M059J (cell line): ENCODE measurements at places on chromosomes 7 and 10. TPM values are rescaled to one million over a fixed set of nuclear protein-coding genes. Genes with fewer than 3 reads are reported as not detected.
A peak's percentile ranks its signal among the peaks of the same experiment; 100 is the strongest.

DNA sequence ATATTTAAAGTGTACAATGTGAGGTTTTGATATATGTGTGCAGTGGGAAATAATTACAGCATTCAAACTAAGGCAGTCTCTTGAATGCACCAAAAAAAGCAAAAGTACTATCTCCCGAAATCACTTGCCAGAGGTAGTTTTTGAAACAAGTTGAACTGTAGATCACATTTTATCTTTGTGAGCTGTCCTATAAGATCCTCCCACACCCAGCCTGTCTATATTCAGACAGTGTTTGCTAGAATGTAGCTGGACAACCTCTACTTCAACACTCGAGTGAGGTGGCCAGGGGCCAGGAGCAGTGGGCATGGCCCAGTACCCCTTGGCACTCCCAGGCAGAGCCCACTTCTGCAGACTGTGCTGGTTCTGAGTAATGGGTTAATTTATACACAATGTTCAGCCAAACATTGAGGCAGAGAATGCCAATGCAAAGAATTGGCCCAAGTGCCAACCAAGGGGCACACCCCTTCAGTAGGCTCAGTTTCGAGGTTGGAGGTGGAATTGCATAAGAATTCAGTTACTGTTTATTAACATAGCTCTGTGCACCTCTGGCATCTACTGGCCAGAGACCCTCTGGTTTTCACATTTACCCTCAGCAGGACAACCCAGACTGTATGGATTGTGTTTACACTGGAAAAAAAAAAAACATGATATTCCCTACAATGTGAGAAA, 70.5 kb downstream of the AHR start:
- no peak for DNase-seq

DNA sequence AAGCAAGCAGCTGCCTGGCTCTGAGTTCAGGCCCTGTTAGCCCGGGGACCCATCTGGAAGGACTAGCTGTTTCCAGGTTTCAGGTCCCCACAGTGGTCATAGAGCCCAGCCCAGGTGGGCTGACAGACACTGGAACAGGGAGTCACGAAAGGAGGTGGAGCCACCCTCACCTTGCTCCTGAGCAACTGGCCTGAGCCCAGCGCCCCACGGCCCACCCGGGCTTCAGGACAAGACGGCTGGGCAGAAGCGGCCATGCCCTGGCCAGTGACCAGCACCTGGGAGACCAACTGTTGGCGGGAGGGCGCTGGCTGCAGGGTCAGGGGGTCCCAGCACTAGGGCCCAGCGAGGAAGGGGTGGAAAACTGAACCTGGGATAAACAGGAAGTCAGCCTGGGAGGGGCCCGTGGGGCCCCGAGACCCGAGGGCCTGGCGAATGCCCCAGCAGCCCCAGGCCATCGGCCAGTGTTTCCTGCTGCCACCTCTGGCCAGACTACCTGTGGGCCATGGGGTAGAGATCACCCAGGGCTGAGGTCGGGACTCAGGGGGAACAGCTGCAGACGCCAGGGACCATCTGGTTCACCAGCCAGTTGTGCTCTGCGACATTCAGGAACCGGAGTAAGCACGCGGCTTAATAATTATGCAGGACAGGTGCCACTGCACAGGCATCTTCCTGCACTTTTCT, 282.1 kb upstream of the PPP2R2D start:
- DNase-seq, result no peak

DNA sequence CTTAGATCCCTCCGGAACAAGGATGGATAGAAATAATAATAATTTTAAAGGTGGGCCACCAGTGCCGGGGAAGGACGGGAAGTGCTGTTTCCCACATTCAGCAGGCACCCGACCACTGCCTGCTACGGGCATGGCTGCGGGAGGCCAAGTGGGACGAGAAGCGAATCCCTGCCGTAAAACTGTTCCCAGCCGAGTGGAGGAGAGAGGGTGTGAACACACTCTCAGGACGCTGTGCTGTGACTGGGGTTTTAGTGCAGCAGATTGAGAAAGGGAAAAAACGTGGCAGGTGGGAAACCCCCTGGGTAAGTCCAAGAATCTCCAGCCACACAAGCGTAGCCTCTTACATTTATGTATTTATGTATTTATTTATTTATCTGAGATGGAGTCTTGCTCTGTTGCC, 158.8 kb downstream of the DNAJB6 start:
- no peak for DNase-seq

- peak; percentile 53 for DNase-seq
Observed at GRCh38 chr7:103048833-103049232, 25.8 kb downstream of the FBXL13 start.

DNA sequence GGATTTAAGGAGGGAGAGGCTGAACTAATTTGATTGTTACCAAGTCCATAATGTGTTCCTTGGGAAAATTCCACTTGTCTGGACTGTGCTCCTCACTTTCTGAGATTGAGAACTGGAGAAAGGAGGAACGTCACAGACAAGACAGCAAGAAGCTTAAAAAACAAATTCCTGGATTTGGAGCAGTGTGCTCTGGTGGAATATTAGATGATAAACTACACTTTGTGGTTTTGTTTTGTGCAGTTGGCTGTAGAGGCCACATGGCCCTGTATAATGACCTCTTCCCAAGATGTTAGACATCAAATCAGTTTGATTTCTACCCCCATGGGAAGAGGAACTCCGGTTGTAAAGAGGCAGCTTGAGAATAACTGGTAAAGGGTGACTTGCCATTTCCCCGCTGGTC, 421.3 kb upstream of the GALNT17 start:
- peak; percentile 63 for DNase-seq

Gene DLX6
- 0.22 and 1.6 TPM in 2 replicates for total RNA-seq
